ENCODE measurements at places on chromosomes 5 and 9.
A peak's percentile ranks its signal among the peaks of the same experiment; 100 is the strongest.

- DNase-seq: no peak
These were observed 575.7 kb upstream of the ACO1 start for GRCh38 chr9:31808766-31809165.

DNA sequence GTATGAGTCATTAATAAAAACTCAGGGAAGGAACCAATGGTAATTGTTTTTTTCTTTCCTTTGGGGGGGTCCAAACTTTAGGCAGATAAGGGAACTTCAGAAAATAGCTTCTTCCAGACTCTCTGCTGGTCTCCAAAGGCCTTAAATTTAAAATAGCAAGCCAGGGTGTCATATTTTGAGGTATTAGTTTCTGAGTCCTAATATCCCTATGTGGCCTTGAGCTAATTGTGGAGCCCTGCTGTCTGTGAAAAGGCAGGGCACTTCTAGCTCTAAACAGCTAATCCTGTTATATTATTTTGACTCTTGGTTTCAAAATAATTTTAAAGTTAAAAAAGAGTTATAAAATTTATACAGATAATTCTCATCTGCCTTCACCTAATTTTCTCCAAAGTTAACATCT is 195.7 kb upstream of the PPP1R2B start:
- DNase-seq: no peak

- DNase-seq: no peak
These were observed 331.3 kb upstream of the KIF2A start for GRCh38 chr5:61974680-61975079.

DNA sequence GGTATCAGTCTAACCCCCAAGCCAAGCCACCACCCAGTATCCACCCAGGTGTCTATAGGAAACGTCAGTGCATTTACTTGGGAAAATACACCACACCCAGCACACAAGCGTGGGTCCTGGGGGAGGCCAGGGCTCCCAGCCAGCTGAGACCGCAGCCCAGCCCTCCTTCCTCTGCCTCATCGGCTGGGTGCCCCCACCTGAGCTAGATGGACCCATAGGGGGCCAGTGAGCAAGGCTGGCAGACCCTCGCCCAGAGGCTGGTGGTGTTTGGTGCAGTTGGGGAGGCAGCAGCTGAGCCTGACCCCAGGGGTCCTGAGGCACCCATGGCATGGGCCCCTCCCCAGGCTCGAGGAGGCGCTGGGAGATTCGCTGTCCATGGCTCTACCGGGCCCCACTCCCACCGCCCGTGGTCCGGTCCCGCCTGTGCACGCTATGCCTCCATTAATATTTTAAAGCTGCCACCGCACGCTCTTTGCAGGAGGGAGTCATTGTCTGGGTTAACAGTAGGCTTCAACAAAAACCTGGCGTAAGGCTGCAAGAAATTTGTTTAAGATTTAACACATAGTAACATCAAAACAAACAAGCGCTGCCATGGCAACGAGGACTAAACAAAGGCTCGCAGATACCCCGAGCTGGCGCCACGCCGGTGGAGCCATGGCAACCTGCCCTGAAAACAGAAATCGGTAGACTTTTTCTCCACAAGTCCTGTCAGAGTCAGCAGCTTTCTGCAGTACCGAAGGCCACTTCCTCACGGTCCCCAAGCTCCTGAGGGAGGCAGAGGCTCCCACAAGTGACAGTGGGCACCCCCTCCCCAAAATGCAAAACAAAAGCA is 20.6 kb downstream of the TPPP start:
- DNase-seq: peak; percentile 90

DNA sequence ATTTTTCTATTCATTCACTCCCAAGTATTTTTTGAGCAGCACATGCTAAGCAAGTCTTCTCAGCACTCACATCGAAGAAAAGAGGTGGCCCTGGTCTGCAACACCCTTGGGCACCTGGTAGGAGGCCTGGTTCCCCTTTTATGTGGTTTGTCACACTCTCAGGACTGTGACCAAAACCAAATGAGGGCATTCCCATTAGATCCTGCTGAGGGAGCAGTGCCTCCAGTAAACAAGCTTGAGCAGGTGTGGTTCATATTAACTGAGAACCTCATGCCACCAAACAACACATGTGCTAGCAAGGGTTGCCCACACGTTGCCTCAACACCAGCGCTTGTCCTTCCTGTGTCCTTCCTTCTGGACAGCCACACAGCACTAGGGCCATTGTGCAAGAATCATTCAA is 26.9 kb upstream of the SYK start:
- no peak for DNase-seq

DNA sequence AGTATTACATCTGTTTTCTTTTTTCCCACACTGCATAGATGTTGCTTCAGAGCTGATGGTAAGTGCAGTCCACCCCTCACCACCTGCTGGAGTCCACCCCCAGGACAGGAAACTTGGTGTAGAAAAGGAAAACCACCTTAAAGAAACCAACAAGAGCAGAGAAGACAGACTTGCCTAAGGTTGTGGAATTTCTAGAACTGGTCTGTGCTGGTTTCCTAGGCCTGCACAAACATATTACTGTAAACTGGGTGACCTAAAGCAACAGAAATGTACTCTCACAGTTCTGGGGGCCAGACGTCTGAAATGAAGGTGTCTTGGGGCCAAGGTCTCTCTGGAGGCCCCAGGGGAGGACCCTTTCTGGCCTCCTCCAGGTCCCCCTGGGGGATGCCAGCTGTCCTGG is 293.4 kb upstream of the IRX1 start:
- DNase-seq: no peak

DNA sequence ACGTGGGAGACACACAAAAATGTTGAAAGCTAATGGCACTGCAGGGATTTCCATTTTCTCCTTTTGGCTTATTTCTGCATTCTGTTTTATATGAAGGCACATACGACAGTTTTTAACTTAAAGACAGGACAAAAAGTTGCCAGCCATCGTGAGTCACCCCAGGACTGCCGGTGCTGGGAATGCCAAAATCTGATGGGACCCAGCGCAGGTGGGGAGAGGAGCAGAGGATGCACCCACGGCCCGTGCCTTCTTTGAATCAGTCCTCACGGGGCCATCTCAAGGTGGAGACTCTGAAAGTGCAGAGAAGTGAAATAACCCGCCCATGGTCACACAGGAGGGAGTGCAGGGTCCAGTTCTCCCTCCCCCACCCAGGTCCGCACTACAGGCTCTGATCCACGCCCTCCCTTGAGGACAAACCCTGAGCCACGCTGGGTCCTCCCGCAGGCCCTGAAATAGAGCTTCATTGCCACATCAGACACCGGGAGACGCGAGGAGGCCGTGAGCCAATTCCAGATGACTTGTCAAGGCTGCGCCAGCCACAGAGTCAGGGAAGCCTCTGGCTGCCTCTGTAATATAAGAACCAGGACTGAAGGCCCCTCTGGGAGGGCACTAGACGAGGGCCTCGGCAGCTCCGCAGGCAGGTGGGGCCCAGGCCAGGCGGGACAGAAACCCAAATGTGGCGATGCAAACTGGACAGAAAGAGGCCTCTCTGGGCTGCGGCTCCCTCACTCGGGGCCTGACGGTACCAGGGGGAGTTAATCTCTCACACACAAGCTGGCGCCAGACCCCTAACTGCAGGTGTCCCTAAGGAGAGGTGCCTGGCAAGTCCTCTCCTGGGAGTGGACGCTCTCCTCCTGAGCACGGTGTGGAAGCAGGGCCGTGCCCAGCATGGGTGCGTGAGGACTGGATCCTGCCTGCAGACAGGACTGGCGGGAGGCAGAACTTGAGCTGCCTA is 22.9 kb downstream of the ADAMTS2 start:
- peak; percentile 41 for DNase-seq

DNA sequence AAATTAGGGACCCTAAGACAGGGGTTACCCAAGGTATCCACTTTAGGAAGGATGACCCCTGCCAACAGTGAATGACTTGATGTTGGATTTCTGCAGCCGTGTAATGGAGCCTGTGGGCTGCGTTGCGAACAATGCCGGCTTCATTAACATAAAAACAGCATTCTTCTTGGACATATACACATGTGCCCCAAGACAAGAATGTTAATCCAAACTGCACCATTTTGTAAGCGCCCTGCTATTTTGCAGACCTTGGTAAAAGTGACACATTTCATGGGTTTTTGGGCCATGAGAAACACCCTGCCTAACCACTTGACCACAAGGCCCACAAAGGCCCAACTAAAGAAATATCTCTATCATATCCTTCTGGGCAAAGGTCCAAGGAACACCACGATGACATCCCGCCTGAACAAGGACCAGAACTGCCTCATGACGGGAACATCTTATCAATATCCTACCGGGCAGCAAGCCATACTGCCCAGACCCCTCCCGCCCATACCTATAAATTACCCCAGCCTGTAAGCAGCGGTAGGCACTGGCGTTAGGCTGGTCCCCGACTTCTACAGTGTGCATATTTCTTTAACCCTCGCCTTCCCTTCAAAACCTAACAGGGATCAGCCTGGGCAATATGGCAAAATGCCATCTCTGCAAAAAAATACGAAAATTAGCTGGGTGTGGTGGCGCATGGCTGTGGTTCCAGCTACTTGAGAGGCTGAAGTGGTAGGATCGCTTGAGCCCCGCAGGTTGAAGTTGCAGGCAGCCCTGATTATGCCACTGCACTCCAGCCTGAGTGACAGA is 9.7 kb upstream of the PDCD1LG2 start:
- DNase-seq: no peak
